ENCODE measurements at places on chromosomes 5 and 9.

DNA sequence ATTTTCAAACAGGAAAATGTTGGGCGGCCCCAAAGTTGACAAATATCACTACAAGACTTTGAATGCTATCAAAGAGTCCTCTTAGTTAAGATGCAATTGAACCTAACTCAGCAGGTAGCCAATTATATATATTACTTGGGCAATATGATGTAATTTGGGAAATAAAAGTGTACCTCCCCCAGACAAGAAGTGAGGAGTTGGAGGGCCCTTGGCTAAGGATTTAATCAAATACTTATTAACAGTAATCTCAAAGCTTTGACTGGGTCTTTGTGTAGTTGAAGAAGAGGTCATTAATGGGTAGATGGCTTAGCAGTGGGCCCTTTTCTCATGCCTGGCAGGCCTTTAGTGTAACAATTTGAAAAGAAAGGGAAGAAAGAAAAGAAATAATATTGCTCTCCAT is 599.0 kb downstream of the CSNK1G3 start:
- DNase-seq, result no peak

- no peak for DNase-seq
Observed at GRCh38 chr5:37370550-37370863, 399 bp downstream of the NUP155 start.

- DNase-seq, result no peak
Observed at GRCh38 chr5:162496100-162496808, 428.7 kb downstream of the GABRG2 start.

DNA sequence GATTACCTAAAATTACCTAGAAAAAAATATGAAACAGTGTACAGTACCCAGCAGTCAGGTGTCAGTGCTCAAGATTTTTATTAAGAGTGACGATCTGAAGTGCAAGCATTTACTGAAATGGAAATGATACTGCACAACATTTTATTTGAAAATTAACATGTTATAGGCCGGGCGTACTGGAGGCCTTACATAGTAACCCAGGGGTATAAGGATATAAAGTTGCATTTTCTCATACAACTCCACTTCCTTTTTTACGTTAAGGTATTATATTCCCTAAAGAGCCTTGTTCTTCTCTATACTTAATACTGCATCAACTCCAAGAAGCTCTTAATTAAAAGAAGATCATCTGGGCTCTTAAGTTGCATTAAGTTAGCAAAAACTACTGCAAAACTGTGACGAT is 3.3 kb downstream of the MAT2B start:
- DNase-seq, result no peak

DNA sequence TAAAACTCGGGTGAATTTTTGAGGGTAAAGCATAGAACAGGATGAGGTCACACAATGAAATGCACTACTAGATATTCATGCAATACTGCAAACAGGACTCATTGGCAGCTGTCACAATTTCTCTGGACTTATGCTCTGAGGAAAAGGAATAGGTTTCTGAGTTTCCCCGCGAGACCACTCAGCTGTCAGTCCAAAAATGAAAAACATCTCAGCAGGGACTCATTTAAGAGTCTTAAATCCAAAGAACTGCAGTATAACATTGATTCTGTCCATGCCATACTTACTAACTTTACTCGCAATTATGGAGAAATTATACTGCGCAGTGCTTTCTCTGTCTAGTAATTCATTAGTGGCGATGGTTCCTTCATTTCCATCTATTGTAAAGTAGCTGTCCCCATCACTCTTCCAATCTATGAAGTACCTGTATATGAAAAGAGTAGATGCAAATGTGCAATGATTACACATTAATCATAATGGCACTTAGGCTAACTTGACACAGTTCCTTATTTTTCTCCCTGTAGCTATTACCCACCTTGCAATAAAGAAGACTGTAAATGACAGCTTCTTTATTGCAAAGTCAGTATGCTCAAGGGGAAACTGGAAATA is 1070.0 kb downstream of the CDH12 start:
- no peak for DNase-seq

DNA sequence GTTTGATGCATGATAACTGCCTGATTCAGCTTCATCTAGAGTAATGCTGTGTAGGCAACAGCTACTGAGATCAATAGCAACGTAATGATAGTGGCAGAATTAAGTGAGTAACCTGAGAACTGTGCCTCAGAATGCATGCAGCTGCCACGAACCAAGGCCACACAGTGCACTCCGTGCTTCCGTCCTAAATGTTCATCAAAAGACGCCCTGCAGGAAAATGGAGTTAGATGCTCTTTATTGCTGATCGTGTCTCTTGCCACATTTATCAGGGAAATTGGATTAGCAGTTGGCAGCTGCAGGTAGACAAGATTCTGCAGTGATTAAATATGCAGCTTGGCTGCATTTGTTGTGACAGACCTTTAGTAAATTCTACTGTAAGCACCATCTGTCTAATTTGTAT is 107.7 kb upstream of the TLX3 start:
- DNase-seq, result no peak

GRCh38 chr9:105414947-105415661 is 32.7 kb upstream of the FSD1L start:
- peak; percentile 45 for DNase-seq

- DNase-seq, result peak; percentile 73
Observed at GRCh38 chr9:133994353-133995011, 2.4 kb upstream of the VAV2 start.

DNA sequence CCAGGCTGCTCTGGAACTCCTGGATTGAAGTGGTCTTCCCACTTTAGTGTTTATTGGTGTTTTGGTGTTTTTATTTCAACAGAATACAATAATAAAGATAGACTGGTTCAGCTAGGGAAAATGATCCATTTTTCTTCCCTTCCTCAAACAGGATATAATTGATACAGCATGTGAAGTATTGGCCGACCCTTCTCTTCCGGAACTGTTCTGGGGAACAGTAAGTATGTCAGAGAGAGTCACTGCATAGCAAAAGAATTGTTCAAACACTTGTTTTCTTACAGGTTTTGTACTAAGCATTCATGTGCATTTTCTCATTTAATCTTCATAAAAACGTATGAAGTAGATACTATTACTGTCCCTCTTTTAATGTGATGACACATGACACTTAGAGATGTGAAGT is 31.6 kb downstream of the NUP188 start:
- no peak for DNase-seq

- DNase-seq, result no peak
Observed at GRCh38 chr5:126000507-126000906, 422.7 kb upstream of the GRAMD2B start.

GRCh38 chr9:73284377-73284776 is 132.7 kb downstream of the ANXA1 start:
- DNase-seq, result no peak

- DNase-seq, result no peak
Observed at GRCh38 chr5:36631620-36632362, 25.4 kb downstream of the SLC1A3 start.

DNA sequence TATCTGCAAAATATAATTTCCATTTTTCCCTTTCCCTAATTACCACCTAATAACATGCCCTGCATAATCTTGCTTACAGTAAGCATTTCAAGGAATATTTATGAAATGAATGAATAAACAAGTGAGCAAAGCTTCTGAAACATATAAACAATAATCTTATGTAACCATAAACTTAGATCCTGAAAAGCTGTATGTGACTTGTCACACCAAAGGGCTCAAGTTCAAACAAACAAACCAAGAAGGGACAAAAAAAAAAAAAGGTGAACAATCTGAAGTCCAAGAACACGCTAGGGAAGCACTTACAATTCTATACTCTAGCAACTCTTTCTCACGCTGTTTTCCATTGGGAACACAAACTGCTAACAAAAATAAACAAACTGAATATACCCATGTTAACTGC is 36.3 kb downstream of the PLPP1 start:
- DNase-seq, result no peak

DNA sequence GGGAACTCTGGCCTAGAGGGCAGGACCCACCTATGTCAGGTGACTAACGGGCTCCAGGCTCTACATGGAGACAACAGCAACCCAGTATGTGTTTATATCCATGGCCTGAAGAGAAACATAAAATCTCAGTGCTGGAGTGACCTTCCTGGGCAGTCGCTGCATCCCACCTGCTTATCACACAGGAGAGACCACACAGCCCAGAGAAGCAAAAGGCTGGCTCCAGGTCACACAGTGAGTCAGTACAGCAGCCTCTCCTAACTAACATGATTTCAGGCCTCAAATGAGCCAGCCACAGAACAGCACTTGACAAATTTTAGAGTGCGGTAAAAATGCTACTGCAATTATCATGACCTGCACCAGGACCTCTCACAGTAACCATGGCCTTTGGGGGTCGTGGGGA is 54.0 kb upstream of the TGFBR1 start:
- DNase-seq, result no peak

- DNase-seq, result no peak
Observed at GRCh38 chr9:130039528-130040147, 3.4 kb downstream of the FNBP1 start.

- no peak for DNase-seq
Observed at GRCh38 chr9:121893786-121894185, 199.3 kb downstream of the TTLL11 start.

GRCh38 chr5:91104062-91104448 is 279.1 kb downstream of the ARRDC3 start:
- no peak for DNase-seq

DNA sequence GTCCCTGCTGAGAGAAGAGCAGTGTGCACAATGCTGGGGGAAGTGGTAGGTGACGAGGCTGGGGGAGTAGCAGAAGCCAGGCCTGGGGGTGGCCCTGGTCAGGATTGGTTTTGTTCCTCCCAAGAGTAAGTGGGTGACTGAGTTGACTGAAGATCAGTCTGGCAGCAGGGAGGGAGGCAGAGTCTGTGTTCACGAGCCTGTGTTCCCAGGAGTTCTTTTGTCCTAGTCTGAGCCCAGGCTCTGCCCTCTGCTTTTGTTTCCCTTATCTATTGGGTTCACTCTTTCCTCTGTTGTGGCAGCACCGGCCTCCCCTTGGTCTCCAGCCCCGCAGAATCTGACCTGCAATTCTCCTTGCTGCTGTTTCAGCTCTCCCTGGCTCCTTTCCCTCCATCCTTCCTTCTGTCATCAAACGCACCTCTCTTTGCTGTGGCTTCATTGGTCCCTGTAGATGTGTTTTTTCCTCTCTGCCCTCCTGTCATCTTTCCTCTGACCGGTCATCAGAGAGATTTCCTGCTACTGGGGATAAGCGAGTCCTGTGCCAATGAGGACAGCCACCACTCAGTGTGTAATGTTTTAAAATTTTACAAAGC is 607.4 kb downstream of the KIF4B start:
- no peak for DNase-seq

- DNase-seq, result no peak
Observed at GRCh38 chr5:146321571-146321970, 17.1 kb upstream of the POU4F3 start.

DNA sequence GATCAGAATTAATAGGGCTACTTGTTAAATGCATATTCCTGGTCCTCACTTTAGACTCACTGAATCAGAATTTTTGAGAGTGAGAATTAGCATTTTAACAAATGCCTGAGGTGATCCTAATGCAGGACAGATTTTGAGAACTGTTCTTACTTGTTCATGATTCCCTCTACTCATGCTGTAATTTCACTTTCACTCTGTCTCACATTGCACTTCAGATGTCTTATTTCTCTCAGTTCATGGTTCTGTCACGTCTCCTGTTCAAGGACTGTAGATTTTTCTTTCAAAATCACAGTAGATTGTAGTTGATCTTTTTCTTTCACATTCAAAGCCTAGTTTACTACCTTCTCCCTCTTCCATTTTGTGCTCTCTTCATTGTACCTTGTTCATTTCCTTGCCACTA is 54.3 kb downstream of the ADGRV1 start:
- DNase-seq, result no peak

DNA sequence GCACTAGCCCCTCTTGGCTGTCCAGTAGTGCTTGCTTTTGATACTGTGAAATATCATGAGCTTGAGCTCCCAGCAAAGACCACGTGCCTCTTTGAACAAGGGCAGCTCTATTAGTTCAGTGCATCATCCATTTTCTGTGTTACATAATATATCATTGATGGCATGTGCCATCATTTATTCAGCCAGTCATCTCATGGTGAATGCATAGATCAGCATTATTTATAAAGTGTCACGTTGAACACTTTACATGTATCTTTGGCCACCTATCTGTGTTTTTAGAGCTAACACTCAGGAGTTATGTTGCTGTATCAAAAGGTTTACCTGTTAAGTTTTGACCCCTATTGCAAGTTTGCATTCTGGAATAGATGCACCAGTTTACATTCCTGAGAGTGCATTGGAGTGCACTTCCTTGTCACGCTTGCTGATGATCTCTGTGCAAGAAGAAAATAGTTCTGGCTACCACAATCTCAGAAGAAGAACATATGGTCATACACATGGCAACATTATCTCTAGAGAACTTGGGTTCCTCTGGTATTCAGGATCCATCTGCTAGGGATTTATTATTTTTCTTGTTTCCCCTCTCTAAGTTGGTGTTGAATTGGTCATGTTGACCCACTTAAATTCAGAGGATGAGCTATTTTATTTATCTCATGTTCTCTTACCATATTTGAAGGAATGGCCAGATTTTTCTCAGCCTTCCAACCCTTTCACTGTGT is 120.9 kb downstream of the SH3GL2 start:
- DNase-seq, result no peak

Data from CD4-positive, alpha-beta T cell treated with Interleukin-15 for 1 hour (primary cell).